H1 (cell line): ENCODE measurements at places on chromosomes 4 and X.

DNA sequence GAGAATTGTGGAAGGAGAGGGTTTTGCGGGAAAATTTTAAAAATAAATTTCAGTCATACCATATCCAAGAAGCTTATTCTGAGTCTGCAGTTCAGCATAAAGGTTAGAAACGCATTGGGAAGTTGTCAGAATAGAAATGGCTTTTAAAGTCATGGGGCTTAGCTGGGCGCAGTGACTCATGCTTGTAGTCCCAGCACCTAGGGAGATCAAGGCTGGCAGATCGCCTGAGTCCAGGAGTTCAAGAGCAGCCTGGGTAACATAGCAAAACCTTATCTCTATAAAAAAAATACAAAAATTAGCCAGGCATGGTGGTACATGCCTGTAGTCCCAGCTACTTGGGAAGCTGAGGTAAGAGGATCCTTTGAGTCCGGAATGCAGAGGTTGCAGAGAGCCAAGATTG lies 3.9 kb upstream of the PLA2G12A start:
- DNase-seq = no peak

GRCh38 chr4:152099061-152099425 lies 338.2 kb upstream of the GATB start:
- no peak for DNase-seq

DNA sequence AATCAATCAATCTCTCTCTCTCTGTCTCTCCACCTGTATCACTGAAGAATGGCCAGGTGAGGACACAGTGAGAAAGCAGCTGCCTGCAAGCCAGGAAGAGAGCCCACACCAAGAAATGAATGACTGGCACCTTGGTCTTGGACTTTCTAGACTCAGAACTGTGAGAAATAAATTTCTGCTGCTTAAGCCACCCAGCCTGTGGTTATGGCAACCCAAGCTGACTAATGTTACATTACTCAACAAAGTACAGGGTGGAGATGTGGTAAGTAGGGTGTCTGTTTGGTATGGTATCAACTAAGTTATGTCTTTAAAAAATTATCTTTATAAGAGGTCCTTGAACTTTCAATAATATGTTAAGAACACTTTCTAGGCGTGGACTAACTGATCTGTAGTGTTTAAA lies 159.3 kb downstream of the EPHA5 start:
- DNase-seq = no peak

GRCh38 chr4:140168474-140168873 lies 14.5 kb upstream of the MAML3 start:
- no peak for DNase-seq

DNA sequence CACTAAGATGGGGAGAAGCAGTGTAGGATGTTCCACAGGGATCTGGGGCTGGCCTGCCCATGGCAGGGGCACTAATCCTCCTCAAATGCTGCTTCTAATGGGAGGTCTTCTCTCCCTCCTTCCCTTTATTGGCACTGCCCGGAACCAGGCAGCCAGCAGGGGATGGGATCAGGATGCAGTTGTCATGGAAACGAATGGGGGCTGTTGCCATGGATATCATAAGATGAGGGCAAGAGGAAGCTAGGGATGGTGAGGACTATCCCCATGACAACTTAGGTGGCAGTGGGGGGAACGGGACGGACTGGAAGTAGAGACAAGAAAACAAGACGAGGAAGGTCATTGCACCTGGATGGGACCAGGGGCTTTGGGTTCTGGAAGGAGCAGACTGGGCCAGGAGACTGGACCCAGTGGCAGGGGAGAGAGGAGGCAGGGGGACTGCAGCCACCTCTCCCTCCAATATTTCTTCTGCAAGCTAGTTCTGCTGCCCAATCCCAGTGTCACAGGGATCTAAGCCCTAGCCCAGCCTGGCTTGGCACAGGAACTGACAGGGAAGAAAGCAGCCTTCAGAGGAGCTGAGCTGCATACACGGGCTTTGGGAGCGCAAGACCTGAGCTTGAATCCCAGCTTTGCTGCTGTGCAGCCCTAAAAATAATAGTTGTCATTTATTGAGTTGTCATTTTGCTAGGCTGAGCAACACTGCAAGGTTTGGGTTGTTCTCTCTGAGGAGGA lies 19.0 kb downstream of the IQSEC2 start:
- no peak for DNase-seq

DNA sequence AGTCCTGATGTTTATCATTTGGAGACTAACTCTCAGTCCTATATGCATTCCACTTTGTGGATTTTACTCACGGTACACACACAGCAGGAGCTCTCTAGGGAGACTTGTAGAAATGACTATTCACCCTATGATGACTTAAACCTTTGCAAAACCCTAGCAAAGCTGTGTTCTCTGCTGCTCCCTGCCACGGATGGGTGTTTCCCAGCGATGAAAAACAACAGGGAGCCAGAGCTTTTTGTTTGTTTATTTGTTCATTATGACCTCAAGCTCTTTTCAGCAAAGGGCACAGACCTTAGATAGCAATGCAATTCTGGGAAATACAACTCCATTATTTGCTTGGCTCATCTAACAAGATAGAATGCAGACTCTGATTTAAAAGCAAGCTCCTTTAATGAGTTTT lies 156.6 kb downstream of the GRIA3 start:
- DNase-seq = no peak

- no peak for DNase-seq
Measured at GRCh38 chrX:136019226-136019625, 34.0 kb downstream of the SLC9A6 start.

GRCh38 chrX:111503485-111503993 lies 7.9 kb upstream of the SERTM2 start:
- no peak for DNase-seq

DNA sequence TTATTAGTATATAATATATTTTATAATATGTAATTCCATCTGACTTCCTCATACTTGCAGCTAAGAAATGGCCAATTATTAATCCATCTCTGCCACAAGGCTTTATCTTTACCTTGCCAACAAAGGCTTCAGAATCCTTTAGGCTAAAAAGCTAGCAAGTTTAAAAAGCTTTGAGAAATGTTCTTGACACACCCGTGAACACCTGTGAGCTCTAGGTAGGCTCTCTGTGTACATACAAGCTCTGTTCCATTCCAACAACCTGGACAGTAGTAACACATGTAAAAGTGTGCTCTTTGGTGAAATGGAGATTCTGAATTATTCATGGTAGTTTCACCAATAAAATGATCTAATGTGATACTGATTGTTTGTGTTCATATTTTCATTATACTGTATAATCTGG lies 49.7 kb upstream of the USP9X start:
- DNase-seq = no peak

- DNase-seq = no peak
Measured at GRCh38 chrX:150526692-150527091, 41.7 kb upstream of the MTM1 start.

DNA sequence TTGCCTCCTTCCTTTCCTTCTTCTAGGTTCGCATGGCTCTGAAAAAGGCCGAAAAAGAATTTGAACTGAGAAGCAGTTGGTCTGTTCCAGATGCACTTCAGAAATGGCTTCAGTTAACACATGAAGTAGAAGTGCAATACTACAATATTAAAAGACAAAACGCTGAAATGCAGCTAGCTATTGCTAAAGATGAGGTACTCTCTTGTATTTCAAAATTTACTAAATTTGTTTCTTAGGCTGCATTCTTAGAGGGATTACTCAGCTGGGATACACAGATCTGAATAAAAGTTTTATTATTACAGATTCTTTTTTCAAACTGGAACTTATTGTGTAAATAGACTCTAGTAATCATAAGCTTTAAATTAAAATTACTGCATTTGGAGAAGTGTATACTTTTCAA lies 146.9 kb downstream of the STIM2 start:
- no peak for DNase-seq

DNA sequence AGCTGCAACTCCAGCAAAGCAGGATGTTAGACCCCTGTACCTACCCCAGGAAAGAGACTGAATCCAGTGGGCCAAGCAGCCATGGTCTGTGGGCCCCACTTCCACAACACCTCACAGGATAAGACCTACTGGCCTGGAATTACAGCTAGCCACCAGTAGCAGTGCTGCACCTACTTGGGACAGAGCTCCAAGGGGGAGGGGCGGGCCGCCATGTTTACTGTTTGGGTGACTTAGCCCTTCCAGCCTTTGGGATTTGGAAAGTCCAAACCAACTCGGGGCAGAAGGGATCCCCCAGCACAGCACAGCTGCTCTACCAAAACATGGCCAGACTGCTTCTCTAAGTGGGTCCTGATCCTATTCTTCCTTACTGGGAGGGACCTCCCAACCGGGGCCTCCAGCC lies 9.1 kb upstream of the TMSB15B start:
- DNase-seq = no peak

DNA sequence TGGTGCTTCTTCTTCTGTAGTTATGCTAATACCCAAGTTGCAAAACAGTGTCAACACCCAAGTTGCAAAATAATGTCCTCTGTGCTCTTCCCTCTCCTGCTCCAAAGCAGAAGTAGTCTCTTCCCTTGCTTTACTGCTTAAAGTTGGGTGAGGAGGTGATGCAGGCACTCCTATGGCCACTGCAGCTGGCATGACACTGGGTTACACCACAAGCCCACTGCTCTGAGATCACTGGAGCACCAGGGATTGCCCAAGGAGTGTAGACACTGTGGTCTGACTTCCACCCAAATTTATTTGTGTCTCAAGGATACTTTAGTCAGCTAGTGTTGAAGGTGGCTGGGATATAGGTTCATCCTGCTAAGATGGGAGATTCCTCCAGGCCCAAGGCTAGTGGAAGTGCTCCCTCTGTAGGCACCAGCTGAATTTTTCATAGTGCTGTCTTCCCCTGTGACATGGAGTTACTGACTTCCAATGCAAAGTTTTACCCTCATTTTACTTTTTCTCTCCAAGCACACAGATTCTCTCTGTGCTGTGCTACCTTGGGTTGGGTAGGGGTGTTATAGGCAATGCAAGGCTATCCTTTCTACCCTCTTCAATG lies 196.2 kb upstream of the TENT5D start:
- DNase-seq = no peak

- DNase-seq = no peak
Measured at GRCh38 chrX:43728966-43729365, 72.9 kb downstream of the MAOA start.

DNA sequence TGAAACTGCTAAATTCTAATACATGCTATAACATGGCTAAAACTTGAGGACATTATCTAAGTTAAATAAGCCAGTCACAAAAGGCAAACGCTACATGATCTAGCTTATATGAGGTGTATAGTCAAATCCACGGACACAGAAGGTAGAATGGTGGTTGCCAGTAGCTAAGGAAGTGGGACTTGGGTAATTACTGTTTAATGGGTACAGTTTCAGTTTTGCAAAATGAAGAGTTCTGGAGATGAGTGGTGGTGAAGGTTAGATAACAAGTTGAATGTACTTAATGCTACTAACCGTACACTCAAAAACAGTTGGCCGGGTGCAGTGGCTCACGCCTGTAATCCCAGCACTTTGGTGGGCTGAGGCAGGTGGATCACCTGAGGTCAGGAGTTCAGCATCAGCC lies 644.5 kb upstream of the DIPK2B start:
- no peak for DNase-seq

DNA sequence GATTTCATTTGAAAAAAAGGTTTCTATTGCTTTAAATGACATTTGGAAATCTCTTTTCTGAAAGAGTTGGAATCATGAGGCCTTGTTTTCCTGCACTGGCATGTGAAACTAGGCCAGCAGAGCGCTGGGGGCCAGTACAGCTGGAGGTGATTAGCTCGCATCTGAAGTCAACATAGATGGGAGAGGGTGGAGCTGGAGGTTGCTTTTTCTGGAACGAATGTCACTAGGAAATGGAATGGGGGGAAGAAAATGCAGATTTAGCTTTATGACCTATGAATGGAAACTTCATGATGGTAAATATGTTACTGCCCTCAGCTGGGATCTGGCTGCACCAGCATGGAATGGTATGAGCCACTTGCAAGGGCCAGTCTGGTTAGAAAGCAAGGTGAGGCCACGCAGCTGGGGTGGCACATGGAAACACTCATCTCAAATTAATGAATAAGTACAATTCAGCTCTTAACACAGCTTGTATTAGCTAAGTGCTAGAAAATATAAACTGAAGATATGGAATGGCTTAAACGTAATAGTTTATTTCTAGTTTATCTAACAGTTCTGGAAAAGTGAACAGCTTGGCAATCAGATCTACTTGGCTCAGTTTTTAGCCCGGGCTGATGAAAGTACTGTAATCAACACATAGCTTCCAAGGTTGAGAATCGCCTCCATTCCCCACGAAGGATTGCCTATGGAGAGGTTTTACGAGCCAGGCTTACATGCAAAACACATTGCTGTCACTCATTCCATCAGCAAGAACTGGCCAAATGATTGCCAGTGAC lies 32.5 kb downstream of the SLC10A6 start:
- DNase-seq = no peak

DNA sequence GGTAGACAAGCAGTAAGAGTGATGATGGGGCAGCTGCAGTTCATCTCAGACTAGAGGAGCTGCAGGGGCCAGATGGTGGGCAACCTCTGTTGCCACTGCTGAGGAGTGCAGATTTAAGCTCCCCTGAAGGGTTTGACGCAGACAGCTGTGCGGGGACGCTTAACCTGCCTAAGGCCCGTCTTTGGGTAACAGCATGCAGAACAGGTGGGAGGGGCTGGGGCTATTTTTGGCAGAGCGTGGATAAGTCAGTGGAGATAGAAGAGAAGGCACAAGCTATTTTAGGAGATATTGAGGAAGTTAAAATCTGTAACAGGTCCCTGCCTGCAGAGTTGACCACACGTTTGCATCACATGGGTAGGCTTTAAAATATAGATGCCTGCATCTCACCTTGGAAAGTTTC lies 10.5 kb downstream of the CD99 start:
- DNase-seq = no peak

DNA sequence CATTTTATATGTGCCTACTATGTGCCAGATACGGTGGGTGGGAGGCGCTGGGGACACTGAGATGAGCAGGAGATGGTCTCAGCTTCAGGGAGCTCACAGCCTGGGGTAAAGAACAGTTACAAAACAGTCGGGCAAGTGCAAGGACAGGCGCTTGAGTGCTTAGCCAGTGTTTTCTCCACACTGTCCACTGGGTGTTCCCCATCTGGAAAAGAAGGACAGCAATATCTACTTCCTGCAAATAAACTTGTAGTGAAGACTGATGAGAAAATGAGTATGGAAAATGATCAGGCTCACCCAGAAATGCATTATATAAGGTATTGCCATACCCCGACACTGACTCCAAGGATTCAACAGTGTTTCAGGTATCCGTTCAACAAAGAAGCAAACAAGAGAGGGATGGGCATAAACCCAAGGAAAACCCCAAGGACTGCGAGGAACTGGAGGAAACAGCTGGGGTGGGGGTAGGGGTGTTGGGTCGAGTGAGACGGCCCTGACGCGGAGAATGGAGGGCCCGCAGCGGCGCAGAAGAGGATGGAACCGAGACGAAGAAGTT lies 835 bp downstream of the TMEM185A start:
- DNase-seq = no peak
